Stimulated activated CD4-positive, alpha-beta T cell treated with anti-CD3 and anti-CD28 coated beads, Interleukin-1b, Interleukin-23, amount 100 ng/mL, for 1 hour (primary cell): ENCODE measurements at places on chromosomes 4 and X.

DNA sequence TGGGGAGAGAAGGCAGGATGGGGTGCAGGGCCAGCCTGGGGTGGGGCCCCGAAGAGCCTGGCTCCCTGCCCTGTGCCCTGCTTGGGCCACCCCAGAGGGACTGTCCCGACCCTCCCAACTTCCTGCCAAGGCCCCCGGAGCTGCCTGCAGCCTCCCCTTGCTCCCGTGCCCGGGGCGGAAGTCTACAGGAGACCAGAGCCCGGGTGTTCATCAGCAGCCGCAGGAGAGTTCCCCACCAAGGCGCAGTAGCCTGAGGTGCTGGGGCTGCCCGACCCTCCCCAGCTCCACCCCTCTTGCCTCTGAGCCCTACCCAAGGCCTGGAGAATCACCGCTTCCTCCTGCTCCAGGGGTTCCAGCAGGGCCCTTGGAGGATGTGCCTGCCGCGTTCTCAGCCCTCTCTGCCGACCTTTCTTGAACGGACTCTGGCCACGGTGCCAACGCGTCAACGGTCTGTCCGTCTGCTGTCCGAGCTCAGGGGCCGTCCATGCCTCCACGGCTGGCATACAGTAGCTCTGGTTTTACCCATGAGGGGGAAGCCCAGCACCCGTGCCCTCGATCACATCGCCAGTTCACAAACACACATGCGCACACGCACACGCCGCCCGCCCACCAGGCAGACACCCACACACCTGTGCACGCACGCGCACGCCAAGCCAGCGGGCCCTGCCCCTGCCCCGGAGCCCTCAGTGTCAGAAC is 36.0 kb upstream of the SPON2 start:
- no peak for DNase-seq

- no peak for DNase-seq
Measured at GRCh38 chrX:70386235-70386634, 36.9 kb upstream of the GDPD2 start.

DNA sequence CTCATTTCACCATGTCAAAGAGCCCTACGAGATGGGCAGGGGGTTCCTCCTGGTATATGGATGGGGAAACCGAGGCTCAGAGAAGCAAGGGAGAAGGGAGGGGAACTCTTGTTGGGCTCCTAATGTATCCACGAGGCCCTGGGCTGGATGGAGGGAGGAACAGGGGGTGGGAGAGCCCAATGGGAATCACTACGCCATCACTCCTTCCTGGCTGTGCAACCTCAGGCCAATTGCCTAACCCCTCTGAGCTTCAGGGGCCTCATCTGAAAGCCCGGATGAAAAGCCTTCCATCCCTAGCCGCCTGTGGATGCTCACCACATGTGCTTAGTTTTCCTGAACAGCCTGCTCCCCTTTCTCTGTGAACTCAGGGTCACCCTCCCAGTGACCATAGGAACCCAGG is 57.8 kb downstream of the PPP2R2C start:
- no peak for DNase-seq

DNA sequence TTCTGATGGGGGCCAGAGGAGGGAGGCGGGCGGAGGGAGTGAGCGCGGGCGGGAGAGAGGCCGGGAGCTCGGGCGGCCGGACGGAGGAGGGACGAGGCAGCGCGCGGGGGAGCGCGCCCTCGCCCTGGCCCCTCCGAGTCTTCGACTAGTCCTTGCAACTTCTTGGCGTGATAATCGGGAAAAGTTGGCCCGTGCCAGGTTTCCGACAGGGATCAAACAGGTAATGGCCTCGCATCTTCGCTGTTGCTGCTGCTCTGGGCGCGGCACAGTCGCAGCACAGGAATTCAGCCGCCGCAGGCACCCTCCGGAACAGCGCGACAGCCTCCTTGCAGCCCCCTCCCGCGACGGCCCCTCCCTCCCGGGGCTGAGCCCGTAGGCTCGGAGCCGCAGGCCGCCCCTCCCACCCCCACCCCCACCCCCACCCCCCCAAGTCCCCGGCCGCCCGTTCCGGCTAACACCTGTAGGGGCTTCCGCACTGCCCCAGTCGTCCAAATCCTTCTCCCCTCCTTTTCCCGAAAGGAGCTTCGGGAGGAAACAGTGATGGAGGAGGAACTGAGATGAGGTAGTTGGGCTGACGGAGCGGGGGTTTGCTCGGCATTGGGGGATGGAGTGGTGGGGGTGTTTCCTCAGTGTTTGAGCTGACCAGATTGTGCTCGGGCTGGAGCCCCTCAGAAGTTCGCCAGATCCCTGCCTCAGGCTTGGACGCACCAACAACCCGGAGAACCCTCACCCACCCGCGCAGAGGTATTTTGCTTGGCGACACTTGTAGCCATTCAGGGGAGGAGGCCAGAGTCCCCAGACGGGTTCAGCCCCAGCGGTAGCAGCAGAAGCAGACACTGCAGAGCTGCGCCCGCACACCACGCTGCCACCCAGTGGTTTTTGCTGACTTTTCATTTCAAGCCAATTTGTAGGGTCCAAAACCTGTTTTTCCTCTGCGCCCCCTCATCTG is at the start of gene FGF13:
Gene FGF13, minus strand, starts transcription at position 319 of the 949 bp plus-strand sequence. CDS start 714 bp downstream, outside the sequence.
- DNase-seq = no peak

DNA sequence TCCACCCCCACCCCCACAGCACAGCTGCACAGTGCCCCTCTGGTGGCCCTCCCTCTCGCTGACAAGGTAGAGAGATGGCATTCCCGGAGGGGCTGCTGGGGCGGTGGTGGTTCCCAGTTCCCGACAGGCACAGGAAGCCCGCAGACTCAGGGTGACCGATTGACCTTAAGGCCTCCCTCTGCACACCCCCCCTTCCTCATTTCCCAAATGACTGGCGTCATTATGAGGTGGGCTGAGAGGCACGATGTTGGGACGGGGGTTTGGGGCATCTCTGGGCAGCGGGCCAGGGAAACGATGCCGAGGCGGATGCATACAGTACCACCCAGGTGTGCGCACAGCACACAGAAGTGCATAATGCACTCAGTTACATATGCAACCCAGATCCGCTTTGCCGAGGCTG is 3.5 kb upstream of the TIMP1 start:
- DNase-seq = no peak

GRCh38 chr4:180314972-180315371 is 1928.2 kb upstream of the TENM3 start:
- no peak for DNase-seq

GRCh38 chr4:3638080-3638795 is 106.0 kb upstream of the LRPAP1 start:
- no peak for DNase-seq
